ENCODE measurements at places on chromosomes 5 and 9.

DNA sequence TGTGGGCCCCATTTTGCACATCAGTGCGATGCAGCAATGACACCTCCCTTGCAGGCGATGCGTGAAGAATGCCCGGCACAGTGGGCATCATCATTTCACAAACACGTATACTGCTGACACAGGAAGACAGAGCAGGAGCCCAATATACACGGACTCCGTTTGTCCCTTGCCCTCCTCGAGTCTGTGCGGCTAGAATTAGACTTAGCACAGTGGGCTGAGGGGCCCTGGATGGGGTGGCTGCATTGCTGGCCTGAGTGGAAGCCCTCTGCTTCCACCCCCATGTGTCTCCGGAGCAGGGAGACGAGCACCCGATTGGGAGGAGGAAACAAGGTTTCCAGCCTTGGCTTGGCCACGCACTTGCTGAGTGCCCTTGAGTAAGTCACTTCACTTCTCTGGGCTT, 40.8 kb downstream of the GSN start:
- no peak for DNase-seq

DNA sequence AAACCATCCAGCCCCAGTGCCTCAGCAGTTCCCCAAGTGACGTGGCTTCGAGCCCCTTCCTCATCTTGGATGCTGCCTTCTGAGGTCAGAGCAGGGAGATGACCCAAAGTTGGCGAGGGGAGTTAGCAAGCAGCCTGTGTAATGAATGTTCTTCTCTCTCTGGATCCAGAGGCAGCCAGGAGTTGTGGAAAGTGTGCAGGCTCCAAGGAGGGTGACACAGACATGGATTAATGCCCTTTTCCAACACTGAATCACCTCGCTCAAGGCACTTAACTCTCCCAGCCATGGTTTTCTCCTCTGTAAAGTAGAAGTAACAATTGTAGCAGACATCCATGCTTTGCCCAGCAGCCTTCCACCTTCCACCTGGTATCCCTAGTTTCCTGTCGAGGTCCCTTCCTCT, 64.6 kb upstream of the HAND1 start:
- no peak for DNase-seq

- no peak for DNase-seq
Observed at GRCh38 chr5:167208911-167209310, 1082.5 kb upstream of the WWC1 start.

DNA sequence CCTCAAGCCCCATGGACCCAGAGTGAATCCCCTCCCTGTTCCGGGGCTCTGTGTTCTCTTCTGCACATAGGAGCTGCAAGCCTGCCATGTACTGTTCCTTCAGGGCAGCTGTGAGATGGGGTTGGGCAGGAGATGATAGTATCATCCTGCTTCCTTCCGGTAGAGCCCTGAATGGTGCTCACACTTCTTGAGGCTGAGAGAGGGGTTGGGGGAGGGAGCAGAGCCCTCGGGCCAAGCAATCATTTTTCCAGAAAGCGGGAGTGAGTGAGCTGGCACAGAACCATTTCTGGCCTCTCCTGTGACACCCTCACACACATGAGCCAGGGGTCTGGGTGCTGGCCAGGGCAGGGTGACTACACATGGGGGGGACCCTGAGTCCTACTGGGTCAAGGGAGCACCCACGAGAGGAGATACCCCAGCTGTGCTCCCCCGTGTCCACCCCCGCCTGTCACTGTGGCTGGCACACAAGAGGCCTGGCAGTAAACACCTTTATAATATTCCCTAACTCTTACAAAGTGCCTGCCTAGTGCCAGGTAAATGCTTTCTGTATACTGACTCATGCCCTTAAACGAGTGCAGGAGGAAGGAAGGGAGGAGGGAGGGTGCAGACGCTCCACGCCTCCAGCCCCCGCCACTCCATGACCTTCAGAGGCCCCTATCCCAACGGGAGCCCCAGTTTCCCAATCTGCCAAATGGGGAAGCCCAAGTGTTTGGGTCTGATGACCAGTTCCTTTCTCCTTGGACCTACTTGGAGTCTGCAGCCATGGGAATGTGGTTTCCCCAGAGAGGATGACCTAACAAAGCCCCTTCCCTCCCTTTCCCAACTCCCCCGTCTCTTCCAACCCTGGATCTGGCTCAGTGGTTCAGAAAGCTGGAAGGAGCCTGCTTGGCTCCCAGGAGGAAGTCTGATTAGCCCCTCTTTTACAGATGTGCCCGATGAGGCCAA, 15.5 kb downstream of the AKNA start:
- DNase-seq, result peak; percentile 37

GRCh38 chr9:259405-260404, 45.0 kb downstream of the DOCK8 start:
- no peak for DNase-seq

DNA sequence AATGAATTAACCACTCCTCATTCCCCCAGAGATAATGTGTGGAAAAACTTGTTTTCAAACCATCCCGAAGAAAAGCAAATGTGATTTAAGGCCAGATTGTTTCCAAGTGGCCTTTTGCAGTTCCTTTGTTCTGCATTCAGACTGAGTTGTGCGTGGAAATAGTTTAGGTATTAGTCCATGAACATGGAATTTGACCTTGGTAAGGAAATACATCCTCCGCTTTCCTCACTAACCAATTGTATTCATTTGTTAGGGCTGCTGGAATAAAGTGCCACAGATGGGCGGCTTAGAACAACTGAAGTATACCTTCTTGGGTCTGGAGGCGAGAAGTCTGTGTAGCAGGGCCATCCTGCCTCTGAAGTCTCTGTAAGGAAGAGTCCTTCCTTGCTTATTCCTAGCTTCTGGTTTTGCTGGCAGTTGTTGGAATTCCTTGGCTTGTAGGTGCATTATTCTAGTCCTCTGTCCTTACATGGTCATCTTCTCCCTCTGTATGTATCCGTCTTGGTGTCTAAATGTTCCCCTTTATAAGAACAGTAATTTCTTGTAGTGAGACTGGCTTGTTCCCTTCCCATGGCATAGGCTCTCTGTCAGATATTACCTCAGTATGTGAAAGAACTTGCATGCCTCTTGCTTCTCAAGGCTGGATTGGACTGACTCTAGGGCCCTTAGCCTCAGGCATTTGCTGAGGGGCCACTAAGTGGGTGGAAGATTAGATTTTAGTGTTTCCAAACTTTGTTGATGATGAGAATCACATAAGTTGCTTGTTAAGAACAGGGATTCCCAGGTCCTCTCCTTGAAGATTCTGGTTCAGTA, 53.9 kb downstream of the RAI14 start:
- no peak for DNase-seq

DNA sequence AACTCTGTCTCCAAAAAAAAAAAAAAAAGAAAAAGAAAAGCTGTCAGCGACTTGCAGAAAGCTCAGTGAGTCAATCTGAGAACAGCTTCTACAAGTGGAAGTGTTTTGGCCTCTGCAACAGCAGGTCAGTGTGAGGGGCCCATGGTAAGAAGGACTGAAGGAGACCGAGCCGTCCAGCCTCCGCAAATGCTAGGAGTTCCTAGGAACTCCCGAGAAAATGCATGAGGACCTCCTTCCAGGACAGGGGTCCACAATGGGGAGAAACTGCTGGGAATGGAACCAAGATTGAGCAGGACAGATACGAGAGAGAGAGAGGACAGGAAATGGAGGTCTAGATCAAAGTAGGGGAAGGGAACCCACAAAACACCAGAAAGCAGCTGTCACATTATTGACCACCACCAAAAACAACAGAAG, 180.5 kb downstream of the CRB2 start:
- no peak for DNase-seq

GRCh38 chr9:107730666-107731065, 241.1 kb upstream of the KLF4 start:
- no peak for DNase-seq

DNA sequence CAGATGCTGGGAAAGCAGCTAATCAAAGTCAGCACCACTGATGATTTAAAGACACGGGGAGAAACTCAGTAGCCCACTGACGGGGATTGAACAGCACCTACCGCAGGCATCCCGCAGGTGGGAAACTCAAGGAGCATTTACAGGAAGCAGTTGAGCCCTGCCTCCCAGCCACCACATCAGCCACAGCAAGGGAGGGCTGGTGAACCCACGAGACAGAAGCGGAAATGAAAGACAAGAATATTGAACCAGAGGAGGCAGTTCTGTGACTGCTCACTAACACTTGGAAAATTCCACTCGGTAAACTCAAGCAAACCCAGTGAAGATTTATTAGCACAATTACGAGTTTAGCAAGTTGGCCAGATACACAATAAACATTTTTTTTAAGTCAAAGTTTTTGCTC, 10.6 kb upstream of the FAM163B start:
- peak; percentile 45 for DNase-seq

DNA sequence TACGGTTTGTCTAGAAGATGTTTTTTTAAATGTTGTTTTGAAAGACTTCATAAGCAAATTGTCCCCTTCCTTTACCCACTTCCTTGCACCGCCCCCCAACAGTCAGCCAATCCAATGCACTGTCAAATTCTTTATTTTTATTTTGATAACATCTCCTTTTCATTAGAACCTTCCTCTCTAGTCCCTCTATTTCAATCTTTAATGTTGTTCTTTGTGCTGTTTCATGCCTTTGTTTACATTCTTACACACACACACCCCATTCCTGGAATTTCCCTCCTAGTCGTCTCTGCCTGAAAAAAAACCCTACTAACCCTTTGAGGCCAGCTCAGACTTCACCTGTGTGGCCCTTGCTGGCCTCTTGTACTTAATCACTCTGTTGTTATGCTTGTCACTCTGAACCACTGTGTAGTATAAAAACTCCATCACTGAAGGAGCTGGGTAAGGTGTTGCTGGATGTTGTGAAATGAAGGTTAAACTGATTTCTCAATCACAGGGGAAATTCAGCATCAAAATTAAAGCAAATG, 133.4 kb downstream of the UGCG start:
- DNase-seq, result no peak

GRCh38 chr5:91438871-91439270, 55.8 kb upstream of the ARRDC3 start:
- no peak for DNase-seq

DNA sequence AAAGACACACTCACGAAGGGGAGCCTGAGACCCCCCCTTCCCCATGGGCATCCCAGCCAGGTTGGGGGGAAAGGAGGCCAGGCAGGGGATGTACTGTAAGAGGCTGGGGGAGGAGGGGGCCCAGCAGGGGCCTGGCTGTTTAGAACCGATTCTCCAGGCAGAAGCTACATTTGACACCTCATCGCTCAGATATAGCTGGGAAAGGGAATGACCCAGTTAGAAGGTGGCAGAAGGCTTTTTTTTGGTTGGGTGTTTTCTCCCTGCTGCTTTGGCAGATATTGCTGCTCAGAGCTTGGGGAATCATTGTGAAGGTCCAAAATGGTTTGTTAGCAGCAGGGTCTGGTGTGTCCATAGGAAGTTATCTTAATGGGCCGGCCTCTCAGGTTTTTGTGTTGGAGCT, 6.0 kb downstream of the CDX1 start:
- DNase-seq, result no peak

- DNase-seq, result no peak
Observed at GRCh38 chr9:129473523-129474244, 147.2 kb downstream of the C9orf50 start.

DNA sequence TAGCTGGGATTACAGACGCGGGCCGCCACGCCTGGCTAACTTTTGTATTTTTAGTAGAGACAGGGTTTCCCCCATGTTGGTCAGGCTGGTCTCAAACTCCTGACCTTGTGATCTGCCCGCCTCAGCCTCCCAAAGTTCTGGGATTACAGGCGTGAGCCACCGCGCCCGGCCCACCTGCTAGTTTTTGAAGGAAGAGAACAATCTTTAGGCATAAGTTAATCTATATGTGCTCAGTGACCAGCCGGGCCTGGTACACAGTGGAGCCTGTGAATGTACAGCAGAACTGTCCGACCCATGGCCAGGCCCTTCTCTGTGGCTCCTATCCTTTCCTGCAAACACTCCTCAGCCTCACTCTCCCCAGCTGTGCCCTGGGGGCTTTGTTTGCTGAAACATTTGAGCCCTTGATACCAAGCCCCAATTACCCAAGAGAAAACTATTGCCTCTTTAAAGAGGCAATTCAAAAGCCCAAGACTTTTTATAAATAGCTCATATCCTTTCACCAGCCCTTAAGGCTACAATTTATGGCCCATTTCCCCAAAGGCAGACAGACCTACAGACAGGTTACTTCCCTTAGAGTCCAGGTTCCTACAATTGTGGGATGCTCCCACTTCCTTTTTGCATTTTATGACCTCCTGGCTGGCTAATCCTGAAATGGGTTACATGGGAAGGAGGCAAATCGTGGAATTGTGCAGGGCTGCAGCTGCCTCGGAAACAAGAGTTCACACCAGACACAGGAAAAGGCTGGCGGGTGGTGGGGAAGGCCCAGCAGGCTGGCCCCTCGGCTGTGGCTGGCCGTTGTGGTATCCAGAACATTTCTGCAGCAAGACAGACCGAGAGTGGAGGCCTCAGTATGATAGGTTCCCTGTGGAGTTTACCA, 37.5 kb downstream of the SPRY4 start:
- no peak for DNase-seq

DNA sequence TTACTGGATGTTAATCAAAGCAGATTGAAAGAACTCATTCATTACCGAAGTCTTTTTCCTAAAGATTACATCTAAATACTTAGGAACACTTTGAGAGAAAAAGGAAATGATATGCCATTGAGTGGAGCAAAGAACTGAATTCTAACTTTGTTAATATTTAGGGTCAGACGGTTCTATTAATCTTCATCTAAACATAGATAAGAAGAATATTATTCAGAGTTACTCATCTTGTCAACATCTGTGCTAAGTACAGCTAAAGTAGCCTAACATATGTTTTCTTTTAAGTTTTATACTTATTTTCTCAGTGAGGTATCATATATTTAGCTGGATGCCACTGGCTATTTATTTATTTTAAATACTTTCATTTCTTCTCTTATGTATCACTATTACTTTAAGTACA, 1763.7 kb downstream of the EFNA5 start:
- no peak for DNase-seq

DNA sequence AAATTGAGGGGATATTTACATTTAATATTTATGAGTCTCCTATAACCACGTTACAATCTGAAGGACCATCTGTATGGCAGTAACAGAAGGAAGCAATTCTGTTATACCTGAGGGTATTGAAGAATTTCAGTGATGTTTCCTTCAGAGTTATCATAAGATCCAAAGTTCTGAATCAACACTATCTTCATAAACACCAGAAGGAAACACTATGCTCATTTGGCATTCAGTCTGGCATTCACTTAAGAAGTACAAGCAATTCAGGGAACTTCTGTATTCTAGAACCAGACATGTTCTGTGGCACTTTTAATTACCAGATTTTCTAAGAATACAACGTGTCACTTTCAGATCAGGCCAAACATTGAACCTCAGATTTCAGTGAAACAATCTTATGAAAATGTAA, 9.6 kb downstream of the DAB2 start:
- no peak for DNase-seq
